Activated naive CD4-positive, alpha-beta T cell treated with anti-CD3 and anti-CD28 coated beads, Interleukin-2, amount 50 U/mL, for 72 hours (primary cell): ENCODE measurements at places on chromosomes 4 and X.

- DNase-seq: no peak
Observed at GRCh38 chr4:152352622-152353116, 183.2 kb downstream of the FBXW7 start.

DNA sequence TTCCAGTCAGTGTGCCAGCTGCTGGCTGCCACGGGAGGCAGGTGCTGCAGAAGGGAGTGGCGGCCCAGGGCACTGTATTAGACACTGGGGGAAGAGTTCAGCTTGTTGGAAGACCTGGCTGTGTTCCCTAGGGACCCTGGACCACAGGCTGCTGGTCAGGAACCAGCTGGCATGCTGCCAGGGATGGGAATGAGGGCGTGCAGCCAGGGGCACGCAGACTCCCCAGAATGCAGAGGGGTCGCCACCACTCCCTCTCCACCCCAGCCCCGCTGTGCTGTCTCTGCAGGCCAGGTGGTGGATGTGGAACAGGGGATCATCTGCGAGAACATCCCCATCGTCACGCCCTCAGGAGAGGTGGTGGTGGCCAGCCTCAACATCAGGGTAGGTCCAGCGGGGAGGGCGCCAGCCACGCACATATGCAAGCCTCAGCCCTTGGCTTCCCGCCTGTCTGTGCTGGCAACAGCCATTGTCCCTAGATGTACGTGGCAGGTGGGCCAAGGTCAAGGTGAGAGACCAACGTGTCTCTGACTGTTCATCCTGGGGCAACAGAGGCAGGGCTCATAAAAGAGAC, 12.3 kb downstream of the ABCD1 start:
- no peak for DNase-seq

DNA sequence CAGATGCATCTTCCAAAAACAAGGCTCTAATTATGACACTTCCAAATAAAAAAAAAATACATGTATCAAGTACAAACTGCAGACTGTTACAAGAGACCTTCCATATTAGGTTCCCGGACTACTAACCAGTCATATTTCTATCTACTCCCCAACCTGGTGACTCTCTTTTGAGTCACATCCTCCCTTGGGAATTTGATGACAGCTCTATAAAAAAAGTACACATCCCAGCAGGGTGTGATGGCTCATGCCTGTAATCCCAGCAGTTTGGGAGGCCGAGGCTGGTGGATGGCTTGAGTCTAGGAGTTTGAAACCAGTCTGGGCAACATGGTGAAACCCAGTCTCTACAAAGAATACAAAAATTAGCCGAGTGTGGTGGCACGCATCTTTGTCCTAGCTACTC, 14.9 kb downstream of the RPGR start:
- no peak for DNase-seq

DNA sequence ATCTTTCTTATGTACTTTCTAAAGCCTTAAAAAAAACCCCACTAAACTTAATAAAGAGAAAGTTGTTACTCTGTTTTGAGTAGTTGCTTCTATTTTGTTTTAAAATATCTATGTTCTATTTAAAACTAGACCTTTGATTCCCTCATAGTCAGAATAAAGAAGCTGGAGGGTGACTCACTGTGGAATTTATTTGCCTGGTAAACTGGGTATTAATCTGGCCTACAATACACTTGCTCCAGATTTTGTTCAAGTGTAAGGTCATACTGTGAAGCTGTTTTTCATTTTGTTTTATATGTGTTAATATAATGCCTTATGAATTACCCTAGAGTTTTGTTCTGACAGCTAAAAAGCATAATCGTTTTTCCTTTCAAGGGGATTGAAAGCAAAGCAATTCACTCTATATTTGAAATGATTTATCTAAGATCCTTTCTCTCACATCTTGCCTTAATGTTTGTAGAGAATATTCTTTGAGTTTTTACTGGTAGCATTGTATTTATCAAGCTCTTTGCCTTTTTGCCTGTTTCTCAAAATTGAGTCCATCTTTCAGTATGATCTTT, 277.4 kb upstream of the PITX2 start:
- DNase-seq: no peak

- DNase-seq: no peak
Observed at GRCh38 chr4:102608190-102608589, 107.0 kb downstream of the NFKB1 start.

DNA sequence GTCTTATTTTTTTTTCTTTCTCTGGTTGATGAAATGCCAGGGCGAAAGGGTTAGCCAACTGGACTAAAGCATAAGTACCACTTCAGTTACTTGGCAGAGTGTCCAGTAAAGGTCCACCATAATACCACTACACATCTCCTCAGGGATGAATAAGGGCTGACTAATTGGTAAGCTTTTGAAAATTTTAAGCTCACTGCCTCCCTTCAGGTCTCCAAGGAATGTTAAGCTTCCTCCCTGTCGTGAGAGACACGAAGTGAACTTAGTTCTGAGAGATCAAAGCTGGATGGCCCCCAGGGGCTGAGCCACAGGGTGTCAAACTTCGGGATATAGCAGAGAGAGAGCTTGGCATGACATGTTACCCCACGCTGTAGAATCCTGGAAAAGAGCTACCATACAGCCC, 111.4 kb downstream of the VSIG4 start:
- DNase-seq: no peak

DNA sequence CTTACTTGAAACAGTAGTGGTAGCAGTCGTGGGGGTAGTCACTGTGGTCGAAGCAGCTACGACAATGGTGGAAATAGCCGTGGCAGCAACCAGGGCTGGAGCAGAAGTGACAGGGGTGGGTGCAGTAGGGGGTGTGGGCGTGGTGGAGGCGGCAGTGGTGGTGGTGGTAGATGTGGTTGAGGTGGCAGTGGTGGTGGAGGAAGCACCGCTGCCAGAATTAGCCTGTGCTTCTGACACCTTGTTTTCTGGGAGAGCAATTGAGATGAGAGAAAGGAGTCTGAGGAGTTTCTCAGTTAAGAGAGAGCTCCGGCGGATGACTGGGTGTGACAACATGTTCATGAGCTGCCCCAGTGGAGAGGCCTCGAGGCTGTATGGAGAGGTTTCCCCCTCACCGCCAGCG, 113.5 kb upstream of the HSD17B10 start:
- no peak for DNase-seq

DNA sequence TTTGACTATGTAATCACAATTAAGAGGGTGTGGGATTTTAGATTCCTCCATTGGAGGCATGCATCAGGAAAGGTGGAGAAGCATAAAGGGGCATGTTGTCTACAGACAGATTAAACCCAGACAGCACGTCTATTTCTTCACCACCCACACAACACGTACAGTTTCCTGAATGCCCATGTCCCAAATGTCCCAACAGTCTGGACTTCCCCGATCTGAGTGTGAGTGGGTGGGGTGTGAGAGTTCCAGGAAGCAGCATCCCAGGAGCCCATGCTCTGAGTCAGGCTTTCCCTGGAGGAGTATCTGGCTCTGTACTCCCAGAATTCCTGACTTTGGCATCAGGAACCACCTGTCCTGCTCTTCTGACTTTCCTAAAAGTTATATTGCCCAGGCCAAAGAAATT, 30.8 kb upstream of the NDP start:
- no peak for DNase-seq

DNA sequence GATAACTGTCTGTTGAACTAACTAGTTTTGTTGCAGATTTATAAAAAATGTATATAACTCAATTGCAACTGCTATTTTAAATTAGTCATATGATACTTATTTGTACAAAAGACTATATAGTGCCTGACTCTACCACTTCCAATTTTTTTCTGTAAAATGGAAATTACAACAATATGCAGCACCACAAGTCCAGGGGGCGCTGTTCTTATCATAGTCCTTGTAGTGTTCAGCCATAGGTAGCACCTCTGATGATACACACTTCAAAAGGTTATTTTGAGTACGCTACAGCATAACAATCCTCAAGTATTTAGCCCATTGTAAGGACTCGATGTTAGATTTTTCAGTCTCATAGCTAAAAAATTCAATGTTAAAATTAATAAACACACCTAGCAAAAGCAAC, 174.9 kb downstream of the CORIN start:
- peak; percentile 47 for DNase-seq

DNA sequence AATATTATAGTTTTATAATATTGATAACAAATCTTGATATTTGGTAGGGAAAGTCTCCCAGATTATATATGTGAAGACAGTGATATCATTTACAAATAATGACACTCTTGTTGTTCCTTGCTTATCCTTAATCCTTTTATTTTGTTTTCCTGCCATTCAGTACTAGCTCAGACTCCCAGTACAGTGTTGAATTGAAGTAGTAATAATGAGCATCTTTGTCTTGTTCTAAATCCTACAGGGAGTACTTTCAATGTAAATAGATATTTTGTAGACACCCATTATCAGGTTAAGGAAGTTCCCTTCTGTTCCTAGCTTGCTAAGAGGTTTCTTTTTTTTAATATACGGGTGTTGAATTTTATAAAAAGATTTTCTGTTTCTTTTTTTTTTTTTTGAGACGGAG, 33.0 kb downstream of the WWC2 start:
- DNase-seq: no peak

DNA sequence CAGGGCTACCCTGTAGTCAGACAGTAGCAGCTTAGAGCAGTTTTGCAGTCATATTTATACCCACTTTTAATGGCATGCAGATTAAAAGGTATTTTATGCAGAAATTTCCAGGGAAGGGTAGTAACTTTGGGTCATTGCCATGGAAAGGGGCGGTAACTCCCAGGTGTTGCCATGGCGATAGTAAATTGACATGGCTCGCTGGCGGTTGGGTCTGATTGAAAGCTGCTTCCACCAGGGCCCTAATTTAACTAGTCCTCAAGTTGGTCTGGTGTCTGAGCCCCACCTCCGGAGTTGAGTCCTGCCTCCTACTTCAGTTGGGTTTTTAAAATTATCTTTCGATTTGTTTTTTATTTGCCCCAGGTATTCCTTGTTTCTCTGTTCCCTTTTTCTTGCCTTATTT, 70.1 kb downstream of the NAA11 start:
- DNase-seq: no peak

DNA sequence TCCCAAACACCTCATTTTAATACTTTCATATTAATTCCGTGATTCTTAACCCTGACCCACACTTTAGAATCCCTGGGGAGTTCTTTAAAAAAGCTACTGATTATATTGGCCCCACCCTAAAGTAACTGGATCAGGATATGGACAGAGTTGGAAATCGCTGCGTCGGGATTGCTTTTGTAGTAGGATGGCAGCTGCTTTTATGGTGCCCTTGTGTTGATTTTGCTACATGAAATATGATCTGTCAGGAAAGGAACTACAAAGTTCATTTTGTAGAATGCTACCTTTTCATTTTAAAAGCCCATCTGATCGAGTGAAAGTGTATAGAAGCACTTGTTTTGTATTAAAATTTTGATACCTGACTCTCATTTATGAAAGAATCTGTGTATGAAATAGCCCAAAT, 43.6 kb downstream of the TMEM131L start:
- no peak for DNase-seq

GRCh38 chr4:74480267-74480666, 35.3 kb downstream of the AREG start:
- no peak for DNase-seq

- no peak for DNase-seq
Observed at GRCh38 chr4:128322986-128323385, 35.4 kb upstream of the PGRMC2 start.

GRCh38 chrX:111319451-111319850, 49.2 kb upstream of the CAPN6 start:
- DNase-seq: no peak

DNA sequence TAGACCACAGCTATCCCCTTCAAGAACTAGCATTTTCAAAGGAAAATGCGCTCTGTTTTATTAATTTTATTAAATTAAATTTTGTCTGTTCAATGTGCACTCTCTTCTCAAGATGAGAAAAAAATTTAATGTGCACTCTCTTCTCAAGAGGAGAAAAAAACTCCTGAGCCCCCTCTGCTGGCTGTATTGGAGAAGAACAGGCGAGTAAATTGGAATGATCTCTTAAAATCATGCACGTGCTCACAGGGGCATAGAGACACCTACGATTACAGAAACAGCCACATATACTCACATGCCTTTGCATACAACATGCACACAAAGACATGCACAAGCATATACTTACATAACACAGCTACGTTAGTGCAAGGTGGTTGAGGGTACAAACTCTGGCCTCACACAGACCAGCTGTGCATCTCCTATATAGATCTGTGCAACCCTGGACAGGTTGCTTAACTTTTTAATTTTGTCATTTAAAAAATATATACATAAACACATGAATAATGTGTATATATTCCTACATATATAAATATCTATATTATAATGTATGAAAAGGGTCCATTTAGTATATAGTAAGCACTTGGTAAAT, 176.2 kb upstream of the CXorf66 start:
- DNase-seq: no peak

GRCh38 chr4:5887011-5887360, 5.9 kb downstream of the CRMP1 start:
- DNase-seq: no peak

- no peak for DNase-seq
Observed at GRCh38 chr4:42562016-42562415, 94.9 kb downstream of the ATP8A1 start.

- DNase-seq: no peak
Observed at GRCh38 chrX:154121961-154122360, 22.1 kb upstream of the OPN1LW start.

GRCh38 chr4:47106561-47106960, 75.2 kb downstream of the GABRB1 start:
- DNase-seq: no peak

- no peak for DNase-seq
Observed at GRCh38 chr4:176425035-176425434, 105.3 kb downstream of the SPCS3 start.

DNA sequence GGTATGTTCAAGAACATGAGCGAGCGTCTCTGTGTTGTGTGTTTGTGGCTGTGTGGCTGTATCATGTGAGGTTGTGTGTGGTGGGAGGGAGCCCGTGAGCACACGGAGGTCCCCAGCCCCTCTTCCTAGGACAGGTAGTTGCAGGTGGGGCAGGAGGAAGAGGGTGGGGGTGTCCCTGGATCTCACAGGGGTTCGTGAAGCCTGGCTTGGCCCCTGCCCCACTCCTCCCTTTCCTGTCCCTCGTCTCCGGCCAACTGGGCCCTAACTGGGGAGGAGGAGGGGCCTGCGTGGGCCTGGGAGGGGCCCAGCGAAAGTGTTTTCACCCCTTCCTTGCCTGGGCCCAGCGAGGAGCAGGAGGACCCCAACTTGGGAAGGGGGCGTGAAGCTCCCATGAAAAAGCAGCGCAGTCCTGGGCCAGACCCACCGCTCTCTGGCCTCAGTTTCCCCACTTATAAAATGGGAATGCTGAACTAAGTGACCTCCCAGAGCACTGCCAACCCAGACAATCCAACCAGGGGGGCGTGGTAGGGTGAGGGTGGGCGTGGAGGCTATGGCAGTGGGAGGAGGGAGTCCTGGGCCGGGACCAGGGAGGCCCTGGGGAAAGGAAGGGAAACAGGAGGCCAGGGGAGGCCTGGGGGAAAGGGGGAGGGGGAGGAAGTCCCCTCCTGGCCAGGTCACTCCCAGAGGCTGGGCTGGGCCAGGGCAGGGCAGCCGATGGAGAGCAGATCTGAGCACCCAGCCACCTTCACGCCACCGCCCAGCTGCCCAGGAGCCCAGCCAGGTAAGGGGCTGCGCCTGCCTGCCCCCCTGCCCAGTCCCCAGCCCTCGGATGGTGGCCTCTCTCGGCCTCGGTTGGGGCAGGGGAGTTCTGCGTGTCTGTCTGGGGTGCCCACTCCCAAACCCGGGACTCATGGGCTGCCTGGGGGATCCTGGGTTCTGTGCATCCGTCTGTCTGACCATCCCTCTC, at the start of gene AVPR2:
AVPR2 (plus strand) TSS at position 683 of the 967 bp plus-strand sequence. CDS start 473 bp downstream, outside the sequence.
- no peak for DNase-seq
